Thoracic aorta (tissue), 2 donors: ENCODE measurements at places on chromosomes 11 and 22. TPM values are rescaled to one million over a fixed set of nuclear protein-coding genes. Genes with fewer than 3 reads are reported as not detected.

- DNase-seq: no peak
Observed at GRCh38 chr11:69903211-69903610, 84.0 kb upstream of the FGF3 start.

DNA sequence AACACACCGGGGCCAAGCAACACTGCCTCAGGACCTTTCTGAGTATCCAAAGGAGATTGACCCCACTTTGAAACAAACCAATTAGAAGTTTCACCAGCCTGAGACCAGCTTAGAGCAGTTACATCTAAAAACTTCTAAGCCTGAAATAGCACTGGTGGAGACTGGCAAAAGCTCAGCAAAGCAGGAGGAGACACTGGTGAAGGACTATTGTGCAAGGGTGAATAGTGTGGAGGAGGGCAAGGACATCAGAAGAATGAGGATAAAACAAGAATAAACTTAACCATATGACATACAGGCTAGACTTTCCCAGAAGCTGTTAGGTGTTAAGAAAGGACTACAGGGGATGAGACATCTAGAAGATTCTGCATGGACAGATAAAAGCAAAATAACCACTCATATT lies 152.4 kb downstream of the FCHSD2 start:
- DNase-seq: no peak

DNA sequence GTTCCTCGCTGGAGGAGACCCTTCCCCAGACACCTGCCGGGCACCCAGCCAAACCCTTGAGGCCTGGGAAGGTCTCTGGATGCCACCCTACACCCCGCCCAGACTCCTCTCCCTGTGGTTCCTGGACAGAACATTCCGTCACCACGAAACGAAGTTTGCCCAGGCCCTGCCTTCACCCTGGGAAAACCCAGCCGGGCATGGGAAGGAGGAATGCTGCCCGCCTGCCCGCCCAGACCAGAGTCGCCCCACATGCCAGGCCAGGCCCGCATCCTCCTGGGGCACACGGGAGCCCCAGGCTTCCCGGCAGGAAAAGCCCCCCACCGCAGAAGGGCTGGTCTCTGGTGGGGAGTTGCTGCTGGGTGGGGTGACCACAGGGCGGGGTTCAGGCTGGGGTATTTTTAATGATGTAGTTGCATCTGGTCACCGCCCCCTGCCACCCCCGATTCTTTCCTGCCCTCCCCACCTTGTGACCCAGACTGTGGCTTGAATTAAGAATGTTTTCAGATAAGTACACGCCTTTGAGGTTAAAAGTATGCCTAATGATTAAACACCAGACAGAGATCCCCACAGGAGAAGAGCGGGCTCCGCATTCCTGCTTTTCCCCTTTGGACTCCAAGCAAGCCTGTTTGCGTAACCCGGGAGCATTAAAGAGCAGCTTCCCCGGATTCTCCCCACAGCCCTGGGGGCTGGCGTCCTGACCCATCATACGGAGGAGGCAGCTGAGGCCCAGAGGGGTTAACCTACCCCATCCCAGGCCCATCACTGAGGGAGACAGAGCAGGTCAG lies 44.6 kb upstream of the PPARA start:
- no peak for DNase-seq

- no peak for DNase-seq
Observed at GRCh38 chr11:75852406-75853017, 37.5 kb downstream of the UVRAG start.

GRCh38 chr22:39205344-39206021 lies 39.3 kb downstream of the PDGFB start:
- DNase-seq: no peak

DNA sequence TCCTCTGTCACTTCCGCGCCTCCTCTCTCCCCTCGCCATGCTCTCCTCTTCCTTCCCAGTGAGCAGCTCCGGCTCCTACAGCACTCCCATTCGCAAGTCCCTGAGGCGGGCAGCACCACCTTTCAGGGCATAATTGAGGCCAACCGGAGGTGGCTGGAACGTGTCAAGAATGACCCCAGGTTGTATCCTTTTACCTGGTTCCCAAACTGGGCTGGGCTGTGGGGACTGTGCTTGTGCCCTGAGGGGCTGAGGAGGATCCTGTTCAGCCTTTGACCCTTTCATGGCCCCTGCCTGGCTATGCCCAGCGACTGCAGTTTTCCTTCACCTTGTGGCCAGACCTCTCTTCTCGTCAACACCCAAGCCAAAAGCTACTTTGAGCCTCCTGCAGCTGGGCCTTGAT lies 84.1 kb downstream of the CEP164 start:
- no peak for DNase-seq

DNA sequence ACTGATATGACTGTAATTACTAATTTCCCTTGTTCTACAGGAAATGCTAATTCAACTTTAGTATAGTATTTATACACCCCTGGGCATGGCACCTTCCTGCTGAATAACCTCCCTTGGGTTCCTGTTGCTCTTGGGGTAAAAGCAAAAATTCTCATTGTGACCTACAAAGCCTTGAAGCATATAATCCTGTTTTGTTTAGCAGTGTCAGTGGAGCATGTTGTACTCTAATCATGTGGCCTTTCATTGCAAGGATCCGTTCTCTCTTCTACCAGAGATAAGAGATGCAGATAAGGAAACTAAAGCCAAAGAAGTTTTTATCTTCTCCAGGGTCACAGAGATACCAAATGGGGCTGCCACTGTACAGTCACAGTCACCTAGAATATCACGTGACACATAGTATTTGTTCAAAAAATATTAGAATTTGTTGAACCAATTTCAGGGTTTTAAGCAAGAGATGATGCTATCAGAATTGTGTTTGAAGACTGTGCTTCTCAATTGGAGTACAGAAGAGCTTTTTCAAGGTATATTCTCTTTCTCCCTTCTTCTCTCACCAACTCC lies 25.1 kb downstream of the CSRP3 start:
- DNase-seq: no peak

DNA sequence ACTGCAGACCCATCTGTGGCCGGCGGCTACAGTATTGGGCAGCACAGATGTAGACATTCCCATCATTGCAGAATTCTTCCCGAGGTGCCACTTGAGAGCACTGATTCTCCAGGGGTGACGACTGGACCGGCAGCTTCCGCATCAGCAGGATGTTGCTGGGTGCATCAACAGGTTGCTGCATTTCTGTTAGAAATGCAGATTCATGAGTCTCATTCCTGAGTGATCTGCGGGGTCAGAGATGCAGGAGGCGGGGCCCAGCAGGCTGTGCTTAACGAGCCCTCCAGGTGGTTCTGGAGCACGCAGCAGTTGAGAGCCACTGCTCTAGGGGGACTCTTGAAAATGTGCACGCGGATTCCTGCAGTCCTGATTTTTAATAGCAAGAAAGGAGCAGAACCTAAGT lies 321.8 kb downstream of the TBC1D22A start:
- no peak for DNase-seq

DNA sequence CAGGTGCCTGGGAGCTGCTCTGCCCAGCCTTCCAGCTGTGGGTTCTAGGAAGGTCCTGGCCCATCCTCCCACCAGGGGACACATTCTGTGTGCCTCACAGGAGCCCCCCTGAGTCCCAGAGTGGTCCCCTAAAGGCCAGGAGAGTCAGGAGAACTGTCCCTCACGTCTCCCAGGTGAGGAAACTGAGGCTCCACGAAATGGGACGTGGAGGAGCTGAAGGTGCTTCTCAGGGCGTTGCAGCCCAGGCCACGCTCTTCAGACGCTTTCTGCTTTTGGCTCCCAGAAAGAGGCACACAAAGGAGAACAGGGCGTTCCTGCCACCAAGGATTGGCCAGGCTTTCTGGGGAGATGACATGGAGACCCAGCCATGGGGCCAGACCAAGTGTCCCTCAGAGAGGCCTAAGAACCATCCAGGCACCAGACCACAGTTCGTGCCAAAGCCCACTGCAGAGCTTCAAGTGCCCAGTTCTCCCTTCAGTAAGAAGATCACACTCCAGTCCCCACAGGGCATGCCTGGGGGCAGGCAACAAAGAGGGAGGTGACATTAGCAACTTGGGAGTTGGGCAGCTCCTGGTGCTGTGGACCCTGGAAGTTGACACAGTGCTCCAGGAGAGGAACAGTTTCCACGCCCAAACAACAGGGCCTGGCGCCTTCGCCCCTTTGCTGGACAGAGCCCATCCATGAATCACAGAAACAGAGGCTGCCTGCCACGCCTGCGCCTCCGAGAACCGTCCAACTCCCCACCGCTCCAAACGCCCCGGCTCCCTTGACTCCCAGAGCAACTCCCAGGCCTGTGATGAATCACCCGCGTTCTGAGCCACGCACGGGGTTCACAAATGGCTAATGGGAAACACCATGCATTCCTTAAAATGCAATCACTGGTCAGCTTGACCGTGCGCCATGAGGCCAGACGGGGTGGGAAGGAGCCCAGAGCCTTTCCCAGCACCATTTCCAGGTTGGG lies 589.2 kb downstream of the BRD1 start:
- DNase-seq: no peak

GRCh38 chr22:19478045-19478900 lies 720 bp downstream of the UFD1 start:
- no peak for DNase-seq

DNA sequence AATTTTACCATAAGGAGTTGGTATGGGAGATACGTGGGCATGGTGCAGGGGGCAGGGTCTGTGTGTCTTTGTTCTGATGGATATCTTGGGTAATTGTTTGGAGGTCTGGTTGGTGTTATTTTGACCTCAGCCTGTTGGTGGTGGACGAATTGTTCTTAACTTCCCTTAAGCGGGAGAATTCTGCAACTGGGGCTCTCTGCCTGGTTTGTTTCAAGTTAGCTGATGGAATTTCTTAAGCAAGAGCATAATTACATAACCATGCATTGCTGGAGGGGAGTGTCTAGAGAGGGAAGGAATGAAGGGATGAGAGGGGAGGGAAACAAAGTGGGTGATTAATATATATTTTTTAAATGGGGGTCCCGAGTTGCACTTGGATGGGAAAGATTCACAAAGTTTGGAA lies 908.5 kb upstream of the RAG2 start:
- DNase-seq: no peak

DNA sequence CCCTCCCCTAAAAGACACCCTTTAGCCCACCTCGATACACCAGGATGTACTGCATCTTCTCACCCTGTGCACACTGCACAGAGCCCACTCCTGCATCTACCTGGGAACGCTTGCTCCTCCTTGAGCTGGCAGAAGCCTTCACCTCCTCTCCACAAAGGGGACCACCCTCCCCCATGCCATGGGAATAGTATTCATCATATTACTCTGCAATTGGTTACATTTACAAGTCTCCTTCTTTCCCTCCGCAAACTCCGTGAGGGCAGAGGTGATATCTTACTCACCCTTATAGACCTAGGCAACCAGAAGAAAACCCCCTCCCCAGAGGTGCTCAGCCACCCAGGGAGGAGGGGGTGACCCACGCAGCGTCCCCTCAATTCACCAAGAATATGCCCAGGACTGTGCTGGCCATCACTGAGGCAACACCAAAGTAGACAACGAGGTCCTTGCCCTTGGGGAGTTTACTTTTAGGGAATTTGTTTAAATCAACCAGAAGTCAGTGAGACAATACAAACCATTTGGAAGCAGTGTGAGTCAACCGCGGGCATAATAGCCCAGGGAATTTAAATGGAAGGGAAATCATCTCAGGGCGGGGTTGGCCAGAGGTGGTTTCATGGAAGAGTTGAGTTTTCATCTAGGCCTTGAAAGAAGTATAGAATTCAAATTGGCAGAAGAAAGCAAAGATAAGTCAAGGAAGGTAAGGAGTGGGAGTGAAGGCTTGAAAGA lies 214.5 kb downstream of the BARX2 start:
- no peak for DNase-seq

DNA sequence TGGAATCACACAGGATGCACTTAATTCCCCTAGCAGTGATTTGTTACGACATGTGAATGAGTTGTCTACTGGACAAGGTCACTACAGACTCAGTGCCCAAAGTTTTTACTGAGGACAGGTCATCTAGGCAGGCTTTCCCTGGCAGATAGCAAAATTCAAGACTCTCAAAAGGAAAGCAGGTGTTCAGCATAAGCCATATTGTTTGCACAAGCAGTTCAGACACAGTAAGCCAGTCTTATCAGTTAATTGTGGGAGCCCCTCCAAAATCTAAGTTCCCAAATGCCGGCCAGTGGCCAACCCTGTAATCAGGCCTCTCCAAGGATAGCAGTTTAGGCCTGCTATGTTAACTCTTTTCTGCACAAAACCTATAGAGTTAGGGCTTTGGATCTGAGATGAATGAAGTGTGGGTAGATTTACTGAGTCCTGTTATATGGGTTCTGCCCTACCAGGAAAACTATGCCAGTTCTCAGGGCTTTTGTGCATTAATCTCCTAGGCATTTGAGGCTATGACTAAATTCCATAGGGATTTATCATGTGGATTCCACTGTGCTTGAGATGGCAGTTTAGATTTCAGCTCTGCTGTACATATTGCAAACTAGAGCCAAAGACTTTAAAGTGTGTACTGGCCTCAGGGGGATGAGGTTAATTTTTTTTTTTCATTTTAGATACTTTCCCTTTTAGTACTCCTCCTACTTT lies 4.8 kb upstream of the ARHGEF12 start:
- no peak for DNase-seq

GRCh38 chr22:46081036-46081830 lies 69.1 kb upstream of the PPARA start:
- DNase-seq: no peak

The DDB1 gene
- total RNA-seq: 122 TPM

The MS4A12 gene
- not detected for total RNA-seq

The KCNQ1OT1 gene
- 3.3 TPM for total RNA-seq

The TUB gene
- 6.9 TPM for total RNA-seq

The MMP13 gene
- total RNA-seq: not detected

The ALKBH8 gene
- total RNA-seq: 16.8 TPM
